ENCODE measurements at places on chromosomes 11 and 22.

- no peak for DNase-seq
These were observed 904 bp downstream of the C2CD3 start for GRCh38 chr11:74169738-74170458.

DNA sequence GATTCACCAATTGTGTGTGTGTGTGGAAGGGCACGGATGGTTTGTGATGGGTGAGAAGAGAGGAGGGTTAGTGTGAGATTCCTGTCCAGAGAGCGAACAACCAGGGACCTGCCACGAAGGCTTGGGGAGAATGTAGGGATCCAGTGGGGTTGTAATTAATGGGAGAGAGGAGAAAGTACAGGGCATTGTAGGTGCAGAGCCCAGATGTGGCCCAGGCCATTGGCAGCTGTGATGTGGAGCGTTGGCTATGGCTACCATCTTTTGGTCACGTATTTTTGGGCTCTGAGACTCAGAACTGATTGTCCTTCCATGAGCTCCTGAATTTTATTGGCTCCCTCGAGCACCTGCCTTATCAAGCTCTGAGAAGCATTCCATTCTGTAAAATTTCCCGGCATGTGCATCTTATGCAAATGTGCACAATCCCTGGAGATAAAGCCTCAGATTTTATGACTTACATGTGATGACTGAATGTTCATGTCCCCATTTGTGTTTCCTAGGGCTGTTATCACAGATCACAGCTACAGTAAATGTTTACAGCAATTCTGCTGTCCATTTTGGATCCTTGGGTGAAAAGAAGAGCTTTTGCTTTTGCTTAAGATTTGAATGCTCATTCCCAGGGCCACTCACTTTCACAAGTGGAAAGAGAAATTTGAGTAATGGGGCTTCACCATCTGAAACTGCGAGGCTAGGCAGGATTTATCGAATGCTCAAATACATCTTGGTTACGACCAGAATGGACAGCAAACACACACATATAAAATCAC, 33.1 kb downstream of the SLC5A1 start:
- no peak for DNase-seq

DNA sequence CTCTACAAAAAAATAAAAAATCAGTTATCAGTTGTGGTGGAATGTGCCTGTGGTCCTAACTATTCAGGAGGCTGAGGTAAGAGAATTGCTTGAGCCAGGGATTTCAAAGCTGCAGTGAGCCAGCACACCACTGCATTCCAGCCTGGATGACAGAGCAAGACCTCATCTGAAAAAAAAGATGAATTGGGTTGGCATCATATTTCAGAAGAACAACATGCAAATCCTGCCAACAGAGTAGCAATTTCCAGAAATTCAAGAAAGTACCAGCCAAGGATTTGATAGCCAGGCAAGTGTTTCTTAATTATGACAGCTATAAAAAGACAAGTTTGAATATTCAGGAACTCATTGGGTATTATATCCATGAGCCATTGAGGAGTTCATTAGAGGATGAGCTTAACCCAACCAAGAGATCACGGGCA, 75.2 kb downstream of the USP47 start:
- DNase-seq: no peak

DNA sequence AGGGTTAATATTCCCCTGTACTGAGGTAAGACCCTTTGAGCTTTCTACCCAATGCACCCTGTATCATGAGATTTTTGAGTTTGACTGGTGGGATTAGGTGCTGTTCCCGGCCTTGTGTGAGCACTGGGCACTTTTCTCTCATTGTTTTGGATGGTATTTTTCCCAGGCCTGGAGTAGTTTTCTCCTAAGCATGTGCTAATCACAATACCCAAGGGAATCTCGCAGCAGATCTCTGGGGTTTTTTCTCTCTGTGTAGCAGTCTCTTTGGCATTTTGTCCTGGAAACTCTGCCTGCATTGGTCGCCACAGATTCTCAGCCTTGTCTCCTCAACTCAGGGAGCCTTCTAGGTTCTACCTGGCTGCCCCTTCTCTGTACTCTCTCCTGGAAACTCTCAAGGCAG, 19.9 kb downstream of the IGHMBP2 start:
- no peak for DNase-seq

DNA sequence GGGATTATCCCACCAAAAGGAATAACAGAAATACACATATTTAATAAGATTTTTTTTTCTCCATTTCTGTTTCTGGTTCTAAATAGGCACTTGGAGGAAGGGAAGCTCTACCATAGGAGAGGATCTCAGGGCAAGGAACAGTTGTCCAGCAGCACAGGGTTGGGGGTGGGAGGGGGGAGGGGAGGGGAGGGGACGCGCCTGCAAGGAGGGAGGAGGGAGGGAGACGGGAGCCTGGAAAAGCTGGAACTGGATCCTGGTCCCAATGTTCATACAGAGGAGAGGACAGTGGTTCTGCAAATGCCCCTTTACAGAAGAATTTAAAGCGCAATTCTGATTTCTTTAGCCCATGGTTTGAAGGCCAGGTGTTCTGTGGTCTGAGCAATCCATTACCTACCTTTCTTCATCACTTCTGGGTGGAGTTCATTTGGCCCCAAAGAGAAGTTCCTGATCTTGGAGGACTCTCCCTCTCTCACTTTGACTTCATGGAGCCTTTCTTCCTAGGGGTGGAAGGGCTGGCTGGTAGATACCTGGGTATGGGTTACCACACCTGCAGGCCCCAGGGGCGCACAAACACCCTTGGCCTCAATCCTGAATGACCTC, 348.9 kb upstream of the NCAM1 start:
- no peak for DNase-seq

GRCh38 chr22:36431977-36432376, 44.2 kb upstream of the MYH9 start:
- no peak for DNase-seq

DNA sequence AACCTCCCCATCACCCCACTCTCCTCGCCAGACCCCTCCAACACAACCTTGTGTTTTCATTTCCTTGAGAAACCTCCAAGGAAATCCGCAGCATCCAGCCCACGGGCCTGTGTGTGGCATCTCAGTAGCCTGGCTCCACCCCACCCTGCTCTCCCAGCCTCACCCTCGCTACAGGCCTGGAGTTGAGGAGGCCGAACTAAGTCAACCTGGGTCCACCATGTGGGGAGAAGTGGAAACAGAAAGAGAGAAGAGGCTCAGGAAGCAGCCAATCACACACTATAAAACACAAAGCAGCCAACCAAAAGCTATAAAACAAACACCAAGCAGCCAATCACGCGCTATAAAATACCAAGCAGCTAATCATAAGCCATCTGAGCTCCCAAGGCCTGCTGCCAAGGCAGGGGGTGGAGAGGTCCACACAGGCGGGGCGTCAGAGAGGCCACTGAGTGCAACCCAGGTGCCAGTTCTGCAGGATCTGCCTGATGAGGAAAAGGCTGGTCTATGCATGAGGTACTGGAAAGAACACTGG, 72.0 kb downstream of the MICAL3 start:
- DNase-seq: no peak

- DNase-seq: no peak
These were observed 26.1 kb downstream of the APOL6 start for GRCh38 chr22:35674335-35674734.

DNA sequence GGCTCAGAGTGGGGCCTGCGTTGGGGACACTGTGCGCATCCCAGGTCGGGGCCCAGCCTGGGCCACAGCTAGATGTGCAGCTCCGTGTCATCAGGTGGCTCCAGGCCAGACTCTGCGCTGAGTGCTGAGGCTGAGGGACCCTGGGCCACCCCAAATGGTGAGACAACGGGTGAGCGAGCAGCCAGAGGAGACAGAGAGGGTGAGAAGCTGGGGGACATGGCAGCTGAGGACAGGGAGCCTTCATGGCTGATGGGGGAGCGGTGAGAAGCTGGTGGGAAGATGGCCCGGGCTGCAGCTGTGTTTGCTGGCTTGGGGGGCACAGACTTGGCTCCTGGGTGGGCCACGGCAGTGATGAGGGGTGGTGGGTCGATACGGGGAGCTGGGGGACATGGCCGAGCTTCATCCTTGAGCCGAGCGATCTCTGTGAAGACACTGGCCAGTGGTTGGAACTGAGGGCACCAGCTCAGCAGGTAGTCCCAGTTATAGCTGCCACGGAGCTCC, 2.5 kb upstream of the TPP1 start:
- DNase-seq: no peak

DNA sequence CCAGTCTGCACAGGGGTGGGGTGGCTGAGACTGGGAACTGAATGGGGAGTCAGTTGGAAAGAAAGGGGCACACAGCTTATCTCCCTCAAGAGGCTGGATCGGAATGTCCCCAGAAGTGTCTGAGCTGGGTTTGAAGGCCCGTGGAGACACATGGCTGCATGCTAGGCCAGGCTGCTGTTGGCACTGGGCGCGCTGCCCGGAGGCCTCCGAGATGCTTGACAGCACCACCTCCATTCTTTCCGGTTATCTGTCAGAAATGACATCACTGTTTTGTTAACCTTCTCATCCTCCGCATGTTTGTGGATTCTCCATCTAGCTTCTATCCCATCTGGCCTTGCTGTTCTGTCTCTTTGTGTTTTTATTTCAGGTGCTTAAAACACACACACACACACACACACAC, 85.5 kb downstream of the APIP start:
- DNase-seq: no peak

- DNase-seq: no peak
These were observed 65.9 kb downstream of the C11orf58 start for GRCh38 chr11:16804104-16804947.

Data from GM12865 (cell line).